ENCODE measurements at places on chromosomes 13 and 19. TPM values are rescaled to one million over a fixed set of nuclear protein-coding genes. Genes with fewer than 3 reads are reported as not detected.

DNA sequence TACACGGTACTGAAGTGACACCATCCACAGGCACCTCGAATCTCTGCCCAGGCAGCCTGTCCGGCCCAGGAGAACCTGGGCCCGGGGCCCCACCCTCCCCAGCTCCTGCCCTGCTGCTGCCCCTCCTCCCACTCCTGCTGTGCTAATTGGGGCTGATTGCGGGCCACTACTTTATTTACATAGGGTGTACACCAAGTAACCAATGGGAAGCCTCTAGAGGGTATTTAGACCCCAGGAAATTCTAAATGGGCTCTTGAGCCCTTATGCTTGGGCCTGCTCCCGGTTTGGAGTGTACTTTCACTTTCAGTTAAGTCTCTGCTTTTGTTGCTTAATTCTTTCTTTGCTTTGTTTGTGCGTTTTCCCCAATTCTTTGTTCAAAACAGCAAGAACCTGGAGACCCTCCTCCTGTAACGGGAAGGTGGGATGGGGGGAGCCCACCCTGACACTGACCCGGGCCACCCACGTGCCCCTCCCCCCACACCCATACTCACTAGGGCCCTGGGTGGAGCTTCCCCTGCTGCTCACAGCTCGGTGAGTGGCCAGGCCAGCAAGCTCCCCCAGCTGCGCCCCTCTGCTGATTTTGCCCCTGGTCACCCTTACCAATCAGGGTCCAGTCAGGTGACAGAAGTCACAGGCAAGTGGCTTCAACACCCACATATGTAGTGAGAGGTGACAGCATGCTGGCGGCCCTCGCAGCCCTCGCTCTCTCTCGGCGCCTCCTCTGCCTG lies 9.4 kb downstream of the SCGB2B2 start:
- H3K27me3 ChIP-seq: no peaks in the 10 kb centered on the region
- peak overlapping the region; percentile 56 for H3K4me3 ChIP-seq
- no peak overlapping the region for H3K27ac ChIP-seq
- H3K36me3 ChIP-seq: no peaks in the 10 kb centered on the region
- no peak for DNase-seq
- no peaks in the 10 kb centered on the region for H3K4me1 ChIP-seq

The TRIM13 gene
- total RNA-seq: 15.1 TPM

The ELL gene
- total RNA-seq: 14.6 TPM

- peak overlapping the region; percentile 45 for H3K4me3 ChIP-seq
- peak overlapping the region; percentile 5 for H3K27ac ChIP-seq
Observed at GRCh38 chr19:9819596-9819909, 674 bp upstream of the FBXL12 start.

- DNase-seq: no peak
- no peaks in the 10 kb centered on the region for H3K27me3 ChIP-seq
- H3K4me3 ChIP-seq: no peak overlapping the region
- peaks cover 28% of the 10 kb centered on the region for H3K4me1 ChIP-seq
Observed at GRCh38 chr13:45369116-45369515, 28.1 kb upstream of the TPT1 start.

Measured in PC-9 (cell line).